Left forelimb (tissue), 1 donor: ENCODE measurements at places on chromosomes 16 and 17.

DNA sequence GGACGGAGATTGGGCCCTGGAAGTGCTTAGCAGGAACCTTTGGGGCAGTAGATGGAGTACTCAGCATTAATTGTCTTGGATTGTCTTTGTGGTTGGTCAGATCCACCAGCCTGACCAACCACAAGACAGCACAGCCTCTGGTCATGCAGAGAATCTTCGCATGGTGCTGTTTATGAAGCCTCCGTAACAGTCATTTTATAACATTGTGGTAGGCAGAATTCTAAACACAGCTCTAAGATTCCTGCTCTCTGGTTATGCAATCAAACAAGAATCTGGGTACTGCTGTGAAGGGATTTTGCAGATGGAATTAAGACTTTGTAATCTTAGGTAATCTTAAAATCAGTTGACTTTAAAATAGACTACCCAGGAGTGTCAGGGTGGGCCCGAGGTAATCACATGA, 312.2 kb upstream of the GOT2 start:
- DNase-seq = no peak

- DNase-seq = no peak
These were observed 18.2 kb downstream of the ZCCHC14 start for GRCh38 chr16:87474566-87474996.

DNA sequence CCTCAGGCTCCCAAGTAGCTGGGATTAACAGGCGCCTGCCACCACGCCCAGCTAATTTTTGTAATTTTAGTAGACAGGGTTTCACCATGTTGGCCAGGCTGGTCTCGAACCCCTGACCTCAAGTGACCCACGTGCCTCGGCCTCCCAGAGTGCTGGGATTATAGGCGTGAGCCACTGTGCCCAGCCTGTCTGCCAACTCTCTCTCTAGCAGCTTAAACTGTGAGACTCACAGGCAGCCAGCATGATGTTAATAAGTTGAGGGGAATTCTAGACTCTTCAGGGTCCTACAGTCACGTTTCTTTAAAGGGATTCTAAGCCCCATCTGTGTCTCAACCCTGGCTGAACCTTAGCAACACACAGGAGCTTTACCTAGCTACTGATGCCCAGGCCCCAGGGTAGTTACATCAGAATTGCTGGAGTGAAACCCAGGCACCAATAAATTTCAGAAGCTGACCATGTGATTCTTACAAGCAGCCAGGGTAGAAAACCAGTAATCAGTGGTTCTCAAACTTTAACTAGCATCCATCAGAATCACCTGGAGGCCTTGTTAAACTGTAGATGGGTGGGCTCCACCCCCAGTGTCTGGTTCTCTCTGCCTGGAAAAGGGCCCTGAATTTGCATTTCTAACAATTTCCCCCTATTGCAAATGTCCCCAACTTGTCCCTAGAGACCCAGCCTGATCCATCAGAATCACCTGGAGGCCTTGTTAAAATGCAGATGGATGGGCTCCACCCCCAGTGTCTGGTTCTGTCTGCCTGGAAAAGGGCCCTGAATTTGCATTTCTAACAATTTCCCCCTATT, 30.7 kb downstream of the GPRC5B start:
- DNase-seq = no peak

- DNase-seq = no peak
These were observed 14.9 kb downstream of the SEC14L5 start for GRCh38 chr16:4972938-4973587.

- no peak for DNase-seq
These were observed 46.5 kb downstream of the GPRC5B start for GRCh38 chr16:19837984-19838707.

DNA sequence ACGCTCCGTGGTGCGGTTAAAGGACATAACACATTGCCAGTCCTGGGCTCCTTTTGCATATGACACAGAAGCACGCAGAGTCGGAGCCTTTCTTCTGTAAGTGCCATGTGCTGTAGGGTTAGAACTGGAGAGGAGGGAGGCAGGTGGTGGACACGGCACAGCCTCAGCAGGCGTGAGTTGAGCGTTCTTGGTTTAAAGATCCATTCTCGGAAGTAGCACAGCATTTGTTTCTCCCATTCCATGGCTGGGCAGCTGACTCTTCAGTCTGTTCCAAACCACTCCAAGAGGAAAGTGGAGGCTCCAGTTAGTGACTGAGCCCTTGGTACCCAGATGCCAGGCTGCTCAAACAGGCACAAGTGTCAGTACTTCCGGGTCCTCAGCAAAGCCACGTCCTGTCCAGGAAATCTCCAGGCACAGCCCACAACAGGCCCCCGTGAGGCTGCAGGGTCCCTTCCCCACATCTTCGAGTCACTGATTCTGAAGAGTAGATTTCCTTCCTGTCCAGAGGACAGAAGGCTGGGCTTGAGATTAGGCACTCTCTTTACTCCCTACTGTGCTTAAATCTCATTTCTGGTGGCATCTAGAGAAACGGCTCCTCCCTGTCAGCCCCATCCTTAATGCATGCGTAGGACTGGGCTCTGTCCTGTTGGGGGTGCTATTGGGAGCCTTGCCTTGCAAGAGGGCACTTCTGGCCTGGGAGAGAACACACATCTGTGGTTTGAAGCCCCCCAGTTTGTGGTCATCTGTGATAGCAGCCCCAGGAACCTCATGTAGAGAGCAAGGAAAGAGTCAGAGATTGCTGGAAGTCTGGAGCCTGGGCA, 39.6 kb upstream of the NAT9 start:
- DNase-seq = no peak

DNA sequence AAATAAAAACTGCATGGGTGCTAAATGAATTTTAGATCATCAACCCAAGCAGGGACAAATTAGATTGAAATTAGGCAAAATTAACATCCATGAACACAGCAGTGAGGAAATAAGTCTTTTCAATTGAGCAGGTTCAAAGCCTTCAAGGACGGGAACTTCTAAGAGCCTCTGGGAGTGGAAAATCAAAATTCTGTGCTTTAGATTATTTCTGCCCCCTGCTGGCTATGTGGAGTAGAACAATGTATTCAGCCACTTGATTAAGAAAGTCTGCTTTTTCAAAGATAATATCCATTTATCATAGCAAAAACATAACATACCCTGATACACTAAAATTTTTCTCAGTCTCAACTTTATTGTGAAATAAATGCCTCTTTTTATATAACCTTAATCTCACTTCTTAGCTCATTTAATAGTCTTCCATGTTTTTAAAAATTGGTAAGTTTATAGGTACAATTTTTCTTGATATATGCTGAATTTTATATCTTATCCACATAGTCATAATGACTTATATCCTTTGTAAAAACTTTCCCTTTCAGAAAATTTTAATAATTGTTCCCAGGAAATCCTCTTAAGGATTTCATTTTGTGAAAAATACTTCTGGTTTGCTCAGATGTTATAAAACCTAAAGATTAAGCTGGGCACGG, 28.1 kb upstream of the NOL11 start:
- DNase-seq = no peak

DNA sequence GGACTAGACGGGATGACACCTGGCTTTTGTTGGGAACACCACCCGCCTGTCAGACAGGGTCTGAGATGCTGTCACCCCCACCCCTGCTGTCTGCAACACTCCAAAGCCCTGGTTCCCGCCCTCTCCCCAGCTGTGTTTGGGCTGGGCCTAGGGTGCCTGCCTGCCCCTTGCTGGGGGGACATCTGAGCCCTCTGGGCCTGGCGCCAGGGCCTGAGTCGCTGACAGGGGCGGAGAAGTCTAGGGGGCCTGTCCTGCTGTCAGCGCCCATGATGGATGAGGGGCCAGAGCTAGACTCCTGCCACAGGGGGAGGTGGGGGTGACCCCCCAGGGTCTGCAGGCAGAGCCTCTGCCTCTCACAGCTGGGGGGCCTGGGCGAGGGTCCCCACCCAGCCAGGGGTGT, 7.6 kb upstream of the PKMYT1 start:
- peak; percentile 79 for DNase-seq

- no peak for DNase-seq
These were observed 16.9 kb downstream of the PRSS27 start for GRCh38 chr16:2702871-2703745.

- DNase-seq = no peak
These were observed 2.9 kb upstream of the CBX8 start for GRCh38 chr17:79799538-79800324.

DNA sequence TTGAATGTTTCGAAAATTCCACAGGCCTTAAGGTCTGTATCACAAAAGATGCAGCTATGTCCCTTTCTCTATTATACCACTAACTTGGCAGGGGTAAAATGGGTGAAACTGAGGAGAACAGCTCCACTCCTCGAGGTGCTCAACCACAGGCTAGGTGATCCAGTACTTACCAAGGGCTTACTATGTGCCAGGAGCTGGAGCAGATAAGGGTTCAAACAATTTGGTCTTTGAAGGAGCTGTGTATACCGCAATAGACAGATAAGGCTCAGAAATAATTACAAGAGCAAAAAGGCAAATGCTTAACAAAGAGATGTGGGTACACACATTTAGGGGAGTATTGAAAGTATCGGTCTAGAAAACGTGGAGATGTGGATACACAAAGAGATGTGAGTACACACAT, 1.5 kb downstream of the XPO6 start:
- no peak for DNase-seq

GRCh38 chr17:77863814-77864161, 94.7 kb upstream of the TNRC6C start:
- no peak for DNase-seq

DNA sequence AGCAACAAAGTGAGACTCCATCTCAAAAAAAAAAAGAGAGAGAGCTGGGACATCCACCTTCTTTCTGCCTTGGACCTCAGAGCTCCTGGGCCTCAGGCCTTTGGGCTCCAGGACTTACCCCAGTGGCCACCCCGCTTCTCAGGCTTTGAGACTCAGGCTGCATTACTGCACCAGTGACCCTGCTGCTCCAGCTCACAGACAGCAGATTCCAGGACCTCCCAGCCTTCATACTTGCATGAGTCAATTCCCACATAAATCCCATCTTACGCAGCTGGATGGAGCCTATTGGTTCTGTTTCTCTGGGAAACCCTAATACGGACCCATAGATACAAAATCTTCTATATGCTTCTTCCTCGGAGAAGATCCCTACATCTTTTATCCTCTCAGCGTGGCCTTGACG, 2.1 kb upstream of the CEP295NL start:
- DNase-seq = no peak

GRCh38 chr17:68318103-68318991, 27.1 kb downstream of the ARSG start:
- DNase-seq = no peak

GRCh38 chr17:12114686-12115418, 94.2 kb downstream of the MAP2K4 start:
- DNase-seq = no peak

- no peak for DNase-seq
These were observed 14.2 kb downstream of the ATP6V0A1 start for GRCh38 chr17:42472709-42473521.

GRCh38 chr17:1972487-1973160, 52.5 kb downstream of the RTN4RL1 start:
- no peak for DNase-seq

DNA sequence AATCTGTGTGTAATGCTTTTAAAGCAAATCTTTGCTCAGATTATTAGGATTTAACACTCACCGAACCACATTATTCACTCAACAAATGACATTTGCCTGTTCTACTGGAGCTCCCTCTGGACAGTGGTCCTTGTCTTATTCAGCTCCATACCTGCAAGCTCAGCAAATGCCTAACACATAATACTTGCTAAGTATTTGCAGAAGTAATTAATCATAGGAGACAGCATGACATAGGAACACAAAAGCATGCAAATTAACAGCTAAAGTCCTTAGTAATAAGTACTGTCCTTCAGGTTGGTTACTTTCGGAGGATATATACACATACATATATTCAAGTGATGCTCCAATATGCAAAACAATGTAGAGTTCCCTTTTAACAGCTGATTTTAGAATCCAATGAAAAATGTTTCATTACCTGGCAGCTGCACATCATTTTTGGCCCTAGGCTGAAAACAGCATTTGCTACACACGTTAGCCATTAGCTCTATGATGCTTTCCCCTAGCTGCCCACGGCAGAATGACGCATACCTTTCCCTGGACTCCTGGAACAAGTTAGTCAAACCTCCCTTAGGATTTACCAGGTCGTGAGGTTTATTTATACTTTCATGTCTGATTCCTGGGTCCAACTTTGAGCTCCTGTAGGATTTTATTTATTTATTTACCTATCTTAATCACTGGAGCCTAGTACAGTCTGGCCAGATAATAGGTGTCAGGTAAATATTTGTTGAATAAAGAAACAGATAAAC, 8.6 kb downstream of the BRD7 start:
- no peak for DNase-seq

DNA sequence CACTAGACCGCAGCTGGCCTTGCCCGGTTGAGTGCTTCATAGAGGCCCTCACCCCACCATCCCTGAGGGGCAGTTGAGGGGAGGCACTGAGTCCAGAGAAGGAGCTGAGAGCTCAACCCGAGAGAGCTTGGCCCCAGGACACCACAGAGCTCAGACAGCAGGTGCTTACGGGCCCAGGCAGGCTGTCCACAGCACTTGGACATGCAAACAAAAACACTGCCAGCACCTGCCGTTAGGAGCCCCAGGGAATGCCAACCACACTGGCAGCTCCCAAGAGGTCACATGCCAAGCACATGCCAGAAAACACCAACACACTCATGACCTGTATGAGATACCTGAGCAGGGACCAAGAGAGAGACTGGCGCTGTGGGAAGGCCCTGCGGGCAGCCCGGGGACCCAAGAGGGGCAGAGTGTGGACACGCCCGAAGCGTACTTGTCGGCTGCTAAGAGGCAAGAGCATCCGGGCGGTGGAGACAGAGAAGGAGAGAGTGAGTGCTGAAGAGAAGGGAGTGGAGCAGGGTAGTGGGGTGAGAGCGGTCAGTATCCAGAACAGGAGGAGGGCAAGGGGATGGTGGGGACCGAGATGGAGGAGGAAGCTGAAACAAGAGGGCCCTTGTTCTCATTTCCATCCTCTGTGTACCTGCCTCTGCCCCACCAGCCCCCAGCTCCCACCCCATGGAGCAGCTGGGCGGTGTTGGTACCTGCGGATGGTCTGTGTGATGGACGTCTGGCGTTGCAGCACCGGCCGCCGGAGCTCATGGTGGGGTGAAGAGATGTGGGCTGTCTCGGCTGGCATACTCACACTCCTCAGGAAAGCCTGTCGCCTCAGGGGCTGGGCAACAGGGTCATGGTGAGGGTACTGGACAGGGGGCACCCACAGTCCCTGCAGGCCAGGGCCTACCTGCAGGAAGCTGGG, 8.2 kb downstream of the RHBDF1 start:
- DNase-seq = peak; percentile 55
